ENCODE measurements at places on chromosomes 13 and 19.

DNA sequence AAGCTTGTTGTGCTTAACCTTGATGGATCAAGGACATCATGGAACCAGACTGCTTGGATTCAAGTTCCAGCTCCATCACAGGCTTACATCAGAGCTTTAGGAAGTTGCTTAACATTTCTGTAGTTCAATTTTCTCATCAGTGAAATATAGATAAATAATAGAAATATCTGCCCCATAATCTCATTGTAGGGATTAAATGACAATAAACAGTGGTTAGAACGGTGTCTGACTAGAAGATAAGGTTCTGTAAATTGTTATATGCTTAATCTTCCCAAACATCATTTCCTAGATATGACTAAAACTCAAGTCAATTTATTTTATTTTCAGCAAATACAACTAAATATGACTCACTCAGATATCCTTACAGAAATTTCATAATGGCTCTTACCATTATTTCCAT is 83.5 kb downstream of the SLITRK1 start:
- no peak for DNase-seq

DNA sequence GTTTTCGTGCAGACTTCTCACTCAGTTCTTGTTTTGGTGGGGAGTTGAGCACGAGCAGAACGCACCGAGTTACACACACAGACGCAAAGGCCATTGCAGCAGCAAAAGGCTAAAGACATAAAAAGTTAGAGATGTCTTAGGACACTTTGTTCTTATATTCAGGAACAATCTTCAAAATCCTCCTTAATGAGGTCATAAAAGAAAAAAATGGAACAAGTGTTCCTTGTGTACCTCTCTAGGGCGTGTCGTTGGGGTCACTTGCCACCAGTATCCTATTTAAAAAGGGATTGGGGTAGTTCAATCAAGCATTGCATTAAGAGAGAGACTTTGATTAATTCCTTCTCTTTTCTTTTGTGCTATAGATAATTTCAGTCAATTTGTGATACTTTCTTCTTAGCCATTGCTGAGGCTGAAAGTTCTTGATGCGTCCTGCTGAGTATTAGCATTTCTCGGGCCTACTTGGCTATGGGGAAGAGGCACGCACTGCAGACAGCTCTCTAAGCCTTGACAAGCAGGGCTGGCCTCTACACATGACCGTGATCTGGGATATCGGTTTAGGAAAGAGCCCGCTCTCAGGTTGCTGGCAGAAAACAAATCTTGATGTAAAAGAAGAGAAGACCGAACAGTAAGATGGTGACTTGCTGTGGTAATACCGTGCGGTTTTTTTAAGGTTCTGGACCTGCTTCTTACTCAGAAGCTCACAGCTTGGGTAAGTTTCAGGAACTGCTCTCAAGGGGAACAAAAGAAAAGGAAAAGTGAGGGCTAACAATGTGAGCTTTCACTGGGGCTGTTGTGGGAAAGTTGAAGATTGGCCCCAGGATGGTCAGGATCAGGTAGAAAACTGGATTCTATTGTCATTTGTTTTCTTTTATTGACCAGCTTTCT is 223.6 kb downstream of the TM9SF2 start:
- DNase-seq = no peak

DNA sequence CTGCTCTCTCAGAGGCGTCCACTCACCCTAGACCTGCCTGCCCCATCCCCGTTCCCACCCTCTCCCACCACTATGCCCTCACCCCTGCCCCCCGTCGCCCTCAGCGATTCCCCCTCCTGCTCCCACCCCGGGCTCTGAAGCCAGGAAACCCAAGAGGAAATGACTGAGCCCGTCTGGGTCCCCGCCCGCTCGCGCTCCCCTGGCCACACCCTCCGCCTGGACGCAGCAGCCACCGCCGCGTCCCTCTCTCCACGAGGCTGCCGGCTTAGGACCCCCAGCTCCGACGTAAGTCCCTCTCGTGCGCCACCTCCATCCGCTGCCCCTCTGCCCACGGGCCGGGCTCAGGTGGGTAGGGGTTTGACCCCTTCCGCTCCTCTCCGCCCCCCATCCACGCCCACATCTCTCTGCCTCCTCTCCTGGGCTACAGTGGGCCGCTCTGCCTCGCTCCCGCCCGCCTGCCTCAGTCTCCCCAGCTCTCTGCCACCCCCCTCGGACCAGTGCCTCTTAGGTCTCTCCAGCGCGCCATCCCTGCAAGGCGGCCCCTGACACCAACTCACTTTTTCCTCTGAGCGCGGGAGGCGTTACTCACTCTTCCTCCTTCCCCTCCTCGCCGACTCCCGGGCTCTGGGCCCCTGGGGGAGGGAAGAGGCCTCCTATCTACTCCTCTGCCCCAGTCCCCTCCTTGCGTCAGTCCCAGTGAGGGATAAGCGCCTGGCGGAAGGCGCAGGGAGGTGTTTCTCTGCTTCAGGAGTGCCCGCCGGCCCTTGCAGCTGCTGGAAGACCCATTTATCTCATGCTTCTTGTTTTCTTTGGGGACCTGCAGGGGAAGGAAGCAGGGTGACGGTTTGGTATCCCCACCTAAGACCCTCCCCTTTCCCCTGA is at the start of gene FXYD5:
FXYD5 (plus strand) TSS at position 211 of the 882 bp plus-strand sequence. CDS start 816 bp downstream, outside the sequence.
- peak; percentile 85 for DNase-seq

DNA sequence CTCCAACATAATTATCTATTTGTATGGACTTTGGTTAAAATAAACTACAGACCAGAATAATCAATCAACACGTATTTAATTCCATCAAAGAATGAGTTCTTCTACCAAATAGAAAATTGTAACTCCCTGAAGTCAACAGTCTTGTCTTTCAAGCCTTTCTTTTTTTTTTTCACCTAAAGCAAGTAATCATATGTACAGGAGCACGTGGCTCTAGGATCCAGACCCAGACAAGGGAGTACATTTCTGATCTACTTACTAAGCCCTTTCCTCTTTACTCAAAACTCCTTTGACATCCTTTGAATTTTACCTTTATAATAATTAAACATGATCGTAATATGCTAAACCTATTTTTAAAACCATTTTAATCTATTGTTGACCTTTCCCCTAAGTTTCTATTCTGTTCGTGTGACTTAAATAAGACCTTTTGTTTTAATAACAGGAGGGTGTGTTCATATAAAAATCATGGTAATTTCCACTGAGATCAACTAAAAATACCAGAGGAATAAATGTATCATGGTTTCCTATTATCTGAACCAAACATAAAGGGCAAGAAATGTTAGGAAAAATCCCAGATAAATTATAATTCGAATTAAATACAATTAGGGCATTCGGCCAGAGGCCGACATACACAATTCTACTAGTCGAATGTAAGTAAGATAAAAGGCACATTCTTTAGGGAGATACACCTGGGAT is 1.7 kb downstream of the SLC7A1 start:
- no peak for DNase-seq

DNA sequence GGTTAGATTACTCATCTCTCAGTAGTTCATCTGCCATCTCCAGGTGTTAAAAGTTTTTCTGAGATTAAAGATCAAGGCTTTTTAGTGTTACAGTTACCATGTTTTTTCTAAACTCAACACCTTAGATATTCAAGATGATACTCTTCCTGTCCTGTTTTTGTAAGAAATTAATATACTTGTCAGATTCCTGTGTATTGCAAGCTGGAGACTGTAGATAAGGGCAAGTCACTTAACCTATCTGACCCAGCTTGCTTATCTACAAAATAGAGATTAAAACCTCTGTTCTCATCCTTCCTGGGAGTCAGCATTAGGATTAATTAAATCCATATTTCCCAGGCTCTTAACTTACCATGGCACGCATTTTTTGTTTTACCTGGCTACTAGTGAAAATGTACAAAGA is 25.2 kb downstream of the SUGT1 start:
- no peak for DNase-seq

- DNase-seq = no peak
These were observed 77.6 kb downstream of the LRCH1 start for GRCh38 chr13:46630431-46631178.

- DNase-seq = no peak
These were observed 10.9 kb downstream of the ZNRF4 start for GRCh38 chr19:5466072-5466471.

GRCh38 chr19:12952488-12953137 is 4.4 kb downstream of the GADD45GIP1 start:
- DNase-seq = no peak

DNA sequence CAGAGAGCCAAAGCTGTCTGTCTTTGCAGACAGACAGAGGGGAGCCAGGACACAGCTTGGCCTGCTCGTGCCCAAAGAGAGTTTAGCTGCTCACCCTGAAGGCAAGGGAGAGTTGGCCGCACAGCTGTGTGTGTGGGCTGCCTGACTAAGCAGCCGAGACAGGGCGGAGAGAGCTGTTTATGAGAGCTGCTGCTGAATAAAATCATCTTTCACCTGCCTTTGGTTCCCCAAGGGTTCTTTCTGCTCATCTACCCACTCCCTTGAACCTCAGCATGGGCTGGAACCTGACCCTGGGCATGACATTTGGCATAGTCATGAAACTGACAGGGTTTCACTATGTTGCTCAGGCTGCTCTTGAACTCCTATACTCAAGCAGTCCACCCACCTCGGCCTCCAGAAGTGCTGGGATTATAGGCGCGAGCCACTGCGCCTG is 98.2 kb downstream of the RBM26 start:
- no peak for DNase-seq

DNA sequence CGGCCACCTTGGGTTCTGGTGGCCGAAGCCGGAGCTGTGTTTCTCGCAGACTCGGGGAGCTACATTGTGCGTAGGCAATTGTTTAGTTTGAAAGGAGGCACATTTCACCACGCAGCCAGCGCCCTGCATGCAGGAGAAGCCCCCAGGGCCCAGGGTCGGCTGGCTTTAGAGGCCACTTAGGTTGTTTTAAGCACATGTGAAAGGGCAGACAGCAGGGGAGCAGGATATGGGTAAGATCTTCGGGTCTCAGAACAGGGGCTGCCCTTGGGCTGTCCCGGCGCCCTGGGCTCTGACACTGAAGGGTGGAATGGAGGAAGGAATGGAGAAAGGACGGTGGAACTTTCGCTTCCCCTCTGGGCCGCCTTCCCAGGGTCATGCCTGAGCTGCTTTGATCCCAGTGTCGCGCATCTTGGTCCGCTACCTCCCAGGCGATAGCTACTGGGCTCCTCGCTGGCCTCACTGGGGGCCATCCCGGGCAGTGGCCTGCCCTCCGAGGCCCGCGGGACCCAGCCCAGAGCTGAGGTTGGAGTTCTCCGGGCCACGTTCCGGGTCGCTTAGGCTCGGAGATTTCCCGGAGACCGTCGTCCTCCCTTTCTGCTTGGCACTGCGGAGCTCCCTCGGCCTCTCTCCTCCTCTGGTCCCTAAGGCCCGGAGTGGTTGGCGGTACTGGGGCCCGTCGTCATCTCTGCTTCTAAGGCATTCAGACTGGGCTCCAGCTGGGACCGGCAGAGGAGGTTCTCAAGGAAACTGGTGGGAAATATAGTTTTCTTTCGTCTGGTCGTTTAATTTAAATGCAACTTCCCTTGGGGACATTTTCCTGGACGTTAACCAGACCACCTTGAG is 4.3 kb upstream of the POU4F1 start:
- DNase-seq = no peak

DNA sequence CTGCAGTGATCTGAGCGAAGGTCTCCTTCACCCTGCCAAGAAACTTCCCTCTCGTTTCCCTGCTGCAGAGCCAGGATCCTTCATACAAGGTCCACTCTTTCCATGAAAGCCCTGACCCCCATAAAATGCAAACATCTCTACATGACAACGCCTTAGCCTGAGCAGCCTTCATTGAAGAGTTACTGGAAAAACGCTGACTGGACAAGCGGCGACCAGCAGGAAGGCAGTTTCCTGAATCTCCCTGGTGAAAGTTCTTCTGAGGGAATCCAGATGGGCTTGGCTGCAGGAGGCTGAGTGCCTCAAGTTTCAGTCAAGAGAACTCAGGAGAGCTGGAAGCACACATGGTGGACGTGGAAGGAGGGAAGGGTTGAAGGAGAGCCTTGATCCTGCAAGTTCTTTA is 17.7 kb downstream of the GSX1 start:
- DNase-seq = no peak

GRCh38 chr13:63351533-63351932 is 1935.9 kb upstream of the PCDH20 start:
- DNase-seq = no peak

GRCh38 chr19:4149518-4150288 is 3.7 kb upstream of the CREB3L3 start:
- DNase-seq = no peak

DNA sequence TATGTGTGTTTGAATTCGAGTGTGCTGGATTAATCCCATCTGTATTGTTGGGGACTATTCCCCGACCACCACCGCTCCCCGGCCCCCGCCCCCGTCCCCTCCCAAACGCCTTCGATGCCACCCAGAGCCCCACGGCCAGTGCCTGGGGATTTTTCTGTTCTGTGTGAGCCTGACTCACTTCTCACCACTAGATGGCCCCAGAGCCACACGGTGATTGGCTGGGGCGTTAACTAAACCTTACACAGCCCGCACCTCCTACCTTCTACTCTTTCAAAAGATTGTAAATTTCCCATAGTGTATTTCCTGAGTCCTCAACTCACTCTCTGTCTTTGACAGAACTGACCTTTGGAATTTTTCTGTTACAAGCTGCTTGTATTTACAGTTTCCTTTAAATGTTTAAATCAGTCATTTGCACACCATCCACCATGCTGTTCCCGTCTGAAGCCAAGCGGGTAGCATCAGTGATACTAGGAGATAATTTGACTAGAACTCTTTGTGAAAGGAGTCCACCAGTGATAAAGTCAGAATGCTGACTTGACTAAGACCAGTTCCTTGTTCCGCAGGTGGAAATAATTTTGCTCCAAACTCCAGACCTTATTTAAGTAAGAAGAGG is 61.4 kb downstream of the RFX2 start:
- peak; percentile 53 for DNase-seq

DNA sequence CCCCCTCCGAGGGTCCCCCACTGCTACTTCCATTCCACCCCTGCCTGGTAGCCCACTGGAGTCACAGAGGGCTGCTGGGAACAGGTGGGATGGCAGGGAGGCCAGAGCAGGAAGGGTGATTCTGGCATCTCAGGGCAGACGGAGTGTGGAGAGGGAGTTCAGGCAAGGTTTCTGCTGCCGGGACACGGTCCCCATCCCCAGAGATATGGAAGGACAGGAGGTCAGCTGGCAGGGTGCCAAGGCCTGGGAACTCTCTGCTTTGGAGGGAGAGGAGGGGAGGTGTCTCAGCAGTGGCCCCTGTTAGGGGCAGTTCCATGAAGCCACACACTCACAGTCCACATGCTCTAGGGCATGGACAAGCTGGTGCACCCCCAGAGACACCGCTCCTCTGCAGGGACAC is 68.1 kb downstream of the CHST8 start:
- DNase-seq = no peak

- DNase-seq = no peak
These were observed 160.4 kb downstream of the PCDH20 start for GRCh38 chr13:61255040-61255796.

DNA sequence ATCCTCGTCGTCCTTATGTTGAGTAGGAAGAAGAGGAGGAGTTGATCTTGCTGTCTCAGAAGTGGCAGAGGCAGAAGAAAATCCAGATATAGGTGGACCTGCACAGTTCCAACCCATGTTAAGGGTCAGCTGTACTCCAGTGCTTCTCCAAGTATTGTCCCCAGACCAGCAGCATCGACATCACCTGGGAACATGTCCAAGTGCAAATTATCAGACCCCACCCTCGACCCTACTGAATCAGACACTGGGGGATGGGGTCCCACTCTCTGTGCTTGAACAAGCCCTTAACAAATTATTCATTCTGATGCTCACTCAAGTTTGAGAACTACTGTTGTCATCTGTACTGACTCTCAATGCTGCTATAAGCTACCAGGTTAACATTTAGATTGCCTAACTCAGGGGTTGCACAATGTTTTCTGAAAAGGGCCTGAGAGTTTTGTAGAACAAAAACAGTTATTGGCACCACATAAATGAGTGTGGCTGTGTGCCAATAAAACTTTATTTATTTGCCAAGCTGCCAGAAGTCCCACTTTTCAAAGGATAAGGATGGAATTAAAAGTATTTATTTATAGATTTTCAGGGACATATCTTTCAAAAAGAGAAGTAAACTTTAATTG is 226.7 kb upstream of the IPO5 start:
- DNase-seq = no peak
